AG09319 (cell line): ENCODE measurements at places on chromosomes 7 and 10.

GRCh38 chr7:19290968-19291367, 145.7 kb upstream of the FERD3L start:
- DNase-seq: no peak

DNA sequence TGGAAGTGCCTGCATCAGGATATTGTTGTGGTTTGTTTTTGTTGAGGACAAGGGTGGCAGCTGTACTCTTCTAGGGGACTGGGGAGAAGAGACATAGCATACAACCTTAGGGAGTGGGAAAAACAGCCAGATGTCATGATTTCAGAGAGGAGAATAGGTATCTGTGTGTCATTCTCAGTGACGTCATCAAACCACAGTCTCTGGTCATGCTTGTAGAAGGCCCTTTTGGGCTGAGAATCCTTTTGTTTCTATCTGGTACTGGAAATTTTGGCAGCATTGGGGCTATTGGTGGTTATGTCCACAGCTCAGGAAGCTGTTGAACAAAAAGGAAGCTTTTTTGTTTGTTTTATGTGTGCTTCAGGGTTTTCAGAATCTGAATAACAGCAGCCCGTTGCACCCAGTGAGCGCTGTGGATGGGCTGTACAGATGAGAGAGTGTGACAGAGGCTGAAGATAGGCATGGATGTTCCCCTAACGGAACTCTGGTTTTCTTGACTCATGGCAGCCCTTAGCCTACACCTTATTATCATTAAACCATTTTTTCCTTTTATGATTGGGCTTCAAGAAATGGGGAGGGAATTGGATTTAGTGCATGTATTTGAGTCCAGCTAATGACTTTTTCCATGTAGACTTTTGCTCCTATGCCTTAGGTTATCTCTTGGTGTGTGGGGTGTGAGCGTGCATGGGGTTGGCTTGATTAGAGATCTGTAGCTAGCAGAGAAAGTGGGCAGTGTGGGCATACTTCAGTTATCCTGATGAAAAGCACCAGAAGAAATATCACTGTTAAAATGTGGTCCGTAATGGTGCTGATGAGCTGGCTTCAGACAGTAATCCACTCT, 65.7 kb downstream of the SND1 start:
- no peak for DNase-seq

GRCh38 chr7:101185258-101185839, 5.3 kb upstream of the NAT16 start:
- DNase-seq: no peak

DNA sequence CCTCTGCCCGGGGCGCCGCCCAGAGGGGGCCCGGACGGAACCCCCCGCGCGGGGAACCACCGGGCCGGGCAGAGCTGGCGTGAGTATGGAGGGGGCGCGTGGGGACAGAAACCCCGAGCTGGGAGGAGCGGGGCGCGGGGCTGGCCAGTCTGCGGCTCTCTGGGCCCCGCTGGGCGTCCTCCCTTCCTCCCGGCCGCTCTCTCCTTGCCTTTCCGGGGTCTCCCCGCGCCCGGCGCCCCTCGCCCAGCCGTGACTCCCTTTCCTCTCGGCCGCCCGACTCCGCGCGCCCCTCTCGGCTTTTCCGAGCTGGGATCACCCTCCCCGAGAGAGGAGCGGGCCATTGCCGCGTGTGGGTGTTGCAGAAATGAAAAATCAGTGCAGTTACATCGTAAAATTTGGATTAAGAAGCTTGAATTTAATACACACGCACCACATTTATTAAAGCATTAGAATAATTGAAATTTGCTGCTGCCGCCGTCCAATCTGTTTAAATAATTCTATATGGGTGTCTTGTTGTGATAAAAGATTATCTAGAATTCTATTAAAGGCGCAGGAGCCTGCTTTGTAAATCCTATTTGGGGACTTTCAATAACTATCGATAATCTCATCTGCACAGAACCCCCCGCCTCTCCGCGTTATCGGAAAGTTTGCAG, 9.1 kb downstream of the UNCX start:
- DNase-seq: no peak

DNA sequence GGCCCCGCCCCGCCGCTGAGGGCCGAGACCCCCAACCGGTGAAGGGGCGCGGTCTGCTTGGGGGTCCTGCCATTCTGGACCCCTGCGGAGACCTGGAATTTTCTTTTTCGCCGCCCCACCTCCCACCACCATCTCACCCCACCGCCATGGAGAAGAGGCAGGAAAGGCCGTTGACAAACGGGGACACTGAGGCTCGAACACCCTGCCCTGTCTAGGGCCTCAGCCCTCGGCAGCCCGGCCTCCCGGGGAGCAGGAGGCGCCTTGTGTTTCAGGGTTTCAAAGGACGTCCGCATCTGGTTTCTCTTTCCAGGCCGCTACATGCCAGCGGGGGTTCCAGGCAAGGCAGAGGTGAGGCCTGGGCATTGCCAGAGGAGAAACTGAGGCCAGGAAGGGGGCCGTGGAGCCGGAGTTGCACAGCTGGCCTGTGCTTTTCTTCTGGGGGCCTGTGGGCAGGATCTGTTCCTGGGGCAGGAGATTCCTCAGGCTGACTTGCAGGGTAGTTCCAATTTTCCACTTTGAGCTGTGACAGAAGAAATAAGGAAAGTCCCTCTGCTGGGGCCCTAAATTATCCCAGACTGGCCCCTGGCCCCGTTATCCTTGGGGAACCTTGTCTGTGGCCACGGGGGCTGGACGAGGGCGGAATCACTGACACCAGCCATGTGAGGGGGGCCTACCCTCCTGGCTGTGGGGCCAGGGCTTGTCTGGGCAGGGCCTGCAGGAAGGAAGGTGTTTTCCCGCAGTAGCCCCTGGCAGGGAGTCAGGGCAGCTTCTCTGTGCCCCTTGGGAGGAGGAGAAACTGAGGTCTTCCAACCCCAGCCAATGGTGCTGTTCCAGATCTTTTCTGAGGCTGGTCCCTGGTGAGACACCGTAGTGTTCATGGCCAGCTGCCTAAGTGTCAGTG, 900 bp upstream of the MICALL2 start:
- no peak for DNase-seq

DNA sequence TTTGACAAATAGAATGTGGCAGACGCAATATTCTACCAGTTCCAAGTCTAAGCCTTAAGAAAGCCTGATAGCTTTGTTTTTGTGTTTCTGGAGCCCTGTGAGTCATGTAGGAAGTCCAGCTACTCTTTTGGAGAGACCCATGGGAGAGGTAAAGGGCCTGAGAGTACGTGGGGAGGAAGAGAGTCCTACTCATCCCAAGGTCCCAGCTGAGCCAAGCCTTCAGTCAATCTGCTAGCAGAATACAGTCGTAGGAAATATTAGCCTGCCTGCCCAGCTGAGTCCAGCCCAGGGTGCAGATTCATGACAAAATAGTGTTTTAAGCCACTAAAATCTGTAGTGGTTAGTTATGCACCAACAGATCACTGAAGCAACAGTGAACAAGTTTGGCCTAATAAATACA, 9.0 kb upstream of the GNA12 start:
- DNase-seq: no peak

GRCh38 chr10:78614267-78614666, 454.5 kb upstream of the ZMIZ1 start:
- no peak for DNase-seq
